ENCODE measurements at places on chromosomes 2 and 18.

- DNase-seq: no peak
These were observed 633.4 kb upstream of the TMEFF2 start for GRCh38 chr2:192828175-192828574.

DNA sequence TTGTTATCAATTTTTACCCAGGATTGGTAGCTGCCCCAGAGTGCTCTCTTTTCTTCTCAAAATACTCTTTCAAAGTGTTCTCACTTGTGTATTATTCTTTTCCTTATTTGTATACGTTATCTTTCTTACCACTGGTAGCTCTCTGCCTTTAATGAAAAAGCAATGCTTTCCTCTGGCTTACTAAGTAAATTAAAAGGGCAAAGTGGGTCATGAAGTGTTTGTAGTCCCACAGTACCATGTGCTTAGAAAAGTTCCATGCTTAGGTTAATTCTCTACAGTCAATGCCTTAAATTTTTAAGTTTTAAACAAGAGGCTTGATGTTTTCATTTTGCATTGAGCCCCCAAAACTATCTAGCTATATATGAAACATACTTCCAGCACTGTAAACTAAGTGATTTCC lies 300.2 kb downstream of the ASXL3 start:
- DNase-seq: no peak

DNA sequence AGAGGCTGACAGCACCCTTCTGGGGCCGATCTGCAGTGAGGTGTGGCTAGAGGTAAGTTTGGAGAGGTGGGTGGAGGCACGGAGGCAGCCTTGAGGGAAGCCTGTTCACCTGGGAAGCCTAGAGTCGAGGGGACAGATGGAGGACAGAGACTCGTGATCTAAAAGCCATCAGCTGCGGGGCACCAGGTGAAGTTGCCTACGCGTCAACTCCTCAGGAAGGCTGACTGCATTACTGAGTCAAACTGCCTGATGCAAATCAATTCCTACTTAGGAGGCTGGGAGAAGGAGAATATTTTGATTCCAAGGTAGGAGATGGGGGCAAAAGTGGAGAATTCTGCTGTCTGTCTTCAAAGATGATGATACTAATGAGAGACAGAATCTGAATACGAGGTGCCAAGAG lies 104.4 kb upstream of the SMAD7 start:
- no peak for DNase-seq

GRCh38 chr2:17309741-17310339 lies 208.4 kb downstream of the RAD51AP2 start:
- peak; percentile 57 for DNase-seq

DNA sequence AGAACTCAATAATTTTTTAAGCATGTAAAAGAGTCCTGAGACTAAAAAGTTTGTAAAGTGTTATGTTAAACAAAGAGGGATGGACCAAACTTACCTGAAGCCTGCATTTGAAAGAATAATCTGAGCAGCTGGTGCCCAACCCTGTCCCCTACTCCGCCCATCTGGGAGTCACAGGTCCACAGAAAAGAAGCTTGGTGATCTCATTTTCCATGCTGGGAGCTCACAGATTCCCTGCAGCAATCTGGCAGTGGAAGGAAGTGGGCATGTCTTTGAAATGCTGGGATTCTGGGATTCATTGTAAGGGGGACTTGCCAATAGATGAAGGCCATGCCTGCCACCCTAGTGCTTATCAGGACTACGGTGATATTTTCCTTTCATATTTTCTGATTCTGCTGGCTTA lies 17.9 kb downstream of the CDH2 start:
- DNase-seq: no peak

GRCh38 chr2:225122007-225122406 lies 79.7 kb upstream of the DOCK10 start:
- no peak for DNase-seq

- DNase-seq: no peak
These were observed 38.7 kb downstream of the INPP4A start for GRCh38 chr2:98483257-98483861.

DNA sequence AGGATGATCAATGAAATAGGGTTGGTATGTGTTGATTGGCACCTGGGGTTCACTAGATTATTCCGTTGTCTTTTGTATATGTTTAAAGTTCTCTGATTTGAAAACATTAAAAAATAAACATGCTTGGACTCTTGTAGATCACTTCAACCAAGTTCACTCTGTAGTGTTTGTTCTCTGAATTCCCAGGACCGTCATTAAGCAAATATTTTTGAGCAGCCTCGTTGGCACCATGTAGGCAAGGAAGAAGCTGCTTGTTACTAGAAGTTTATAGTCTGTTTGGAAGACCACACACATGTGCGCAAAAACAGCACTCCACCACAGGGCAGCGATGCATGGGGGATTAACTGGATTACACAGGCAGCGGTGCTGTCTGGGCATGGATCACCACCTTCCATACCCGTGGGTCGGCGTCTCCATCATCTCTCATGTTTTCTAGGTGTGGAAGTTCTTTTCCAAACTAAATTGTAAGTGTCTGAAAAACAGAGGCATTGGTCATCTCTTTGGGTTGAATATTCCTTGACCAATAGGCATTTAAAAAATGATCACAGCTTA lies 212.2 kb downstream of the FHOD3 start:
- DNase-seq: no peak

DNA sequence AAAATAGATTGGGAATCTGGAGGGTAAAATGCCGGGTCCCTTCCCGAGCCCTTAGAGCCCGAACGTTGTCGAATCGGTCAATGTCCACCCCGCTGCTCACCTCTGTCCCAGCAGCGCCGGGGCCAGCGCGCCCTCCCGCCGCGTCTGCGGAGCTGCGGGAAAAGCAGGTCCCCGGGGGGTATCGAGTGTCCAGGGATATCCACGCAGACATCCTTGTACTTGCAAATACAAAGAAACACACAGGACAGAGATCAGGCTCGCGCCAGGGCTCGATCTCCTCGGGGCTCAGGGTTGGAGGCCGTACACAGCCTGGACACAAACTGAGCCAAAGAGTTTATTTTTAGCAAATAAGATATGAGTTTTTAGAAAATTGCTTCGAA lies 2.3 kb upstream of the GATA6 start:
- DNase-seq: no peak

DNA sequence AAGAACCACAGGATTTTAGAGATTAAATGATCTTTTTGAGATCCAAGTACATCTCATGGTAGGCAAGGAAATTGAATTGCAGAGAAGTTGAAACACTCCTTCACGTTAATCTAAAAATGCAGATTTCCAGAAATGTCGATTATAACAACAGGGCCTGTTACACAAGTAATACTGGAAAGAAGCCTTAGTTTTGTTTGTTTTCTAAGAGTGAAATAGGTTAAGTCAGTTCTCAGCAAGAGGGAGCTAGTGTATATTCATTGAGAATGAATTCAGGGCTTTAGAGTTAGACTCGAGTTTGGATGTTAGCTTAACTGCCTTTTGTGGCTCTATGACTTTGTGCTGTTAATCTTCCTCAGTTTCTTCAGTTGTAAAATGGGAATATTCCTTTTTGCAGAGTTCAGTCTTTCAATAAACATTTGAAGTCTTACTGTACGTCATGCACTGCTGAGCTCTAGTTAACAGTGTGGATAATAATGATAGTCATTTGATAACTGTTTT lies 926 bp downstream of the NDUFV2 start:
- DNase-seq: no peak

- DNase-seq: no peak
These were observed 641.7 kb upstream of the NRXN1 start for GRCh38 chr2:51673628-51674027.

GRCh38 chr2:121478996-121479745 lies 51.5 kb upstream of the RNU4ATAC start:
- DNase-seq: no peak

GRCh38 chr2:136013136-136013685 lies 27.8 kb upstream of the DARS1 start:
- DNase-seq: no peak

- DNase-seq: no peak
These were observed 478.7 kb upstream of the TCF4 start for GRCh38 chr18:56066524-56067213.

DNA sequence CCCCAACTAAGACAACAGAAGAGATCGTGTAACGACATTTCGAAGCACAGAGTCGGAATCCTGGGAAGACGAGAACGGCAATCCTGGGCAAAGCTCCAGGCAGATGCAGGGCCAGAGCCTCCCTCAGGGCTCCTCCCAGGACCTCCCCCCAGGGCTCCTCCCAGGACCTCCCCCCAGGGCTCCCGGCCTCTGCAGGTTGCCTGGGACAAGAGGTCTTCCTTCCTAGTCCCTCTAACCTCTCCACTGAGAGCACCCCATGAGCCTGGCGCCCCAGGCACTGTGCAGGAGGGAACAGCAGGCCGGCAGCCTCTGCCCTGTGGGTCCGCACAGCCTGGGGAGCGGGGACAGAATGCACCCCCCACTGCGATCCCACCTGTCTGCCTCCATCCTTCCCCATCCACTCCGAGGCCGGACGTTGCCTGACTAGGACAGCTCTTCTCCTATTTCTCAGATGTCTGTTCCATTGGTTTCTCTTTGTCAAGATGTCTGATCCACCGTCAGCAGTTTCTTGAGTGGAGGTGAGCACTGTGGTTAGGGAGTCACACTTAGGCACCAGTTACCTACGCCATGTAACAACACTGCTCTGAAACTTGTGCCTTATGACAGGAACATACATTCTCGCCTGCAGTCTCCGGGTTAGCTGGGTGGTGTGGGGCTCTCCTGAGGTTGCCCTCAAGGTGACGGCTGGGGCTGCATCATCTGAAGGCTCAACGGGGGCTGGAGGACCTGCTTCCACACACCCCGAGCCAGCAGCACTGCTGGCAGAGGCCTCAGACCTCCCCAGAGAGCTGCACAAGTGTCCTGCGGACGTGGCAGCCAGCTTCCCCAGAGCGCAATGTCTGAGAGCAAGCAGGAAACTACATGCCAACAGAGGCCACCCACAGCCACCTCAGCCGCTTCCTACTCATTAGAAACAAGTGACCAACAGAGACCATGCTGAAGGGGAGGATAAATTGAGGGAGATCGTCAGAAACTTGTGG lies 28.9 kb downstream of the ADI1 start:
- DNase-seq: no peak

- no peak for DNase-seq
These were observed 84.9 kb downstream of the DGKD start for GRCh38 chr2:233439191-233439590.

DNA sequence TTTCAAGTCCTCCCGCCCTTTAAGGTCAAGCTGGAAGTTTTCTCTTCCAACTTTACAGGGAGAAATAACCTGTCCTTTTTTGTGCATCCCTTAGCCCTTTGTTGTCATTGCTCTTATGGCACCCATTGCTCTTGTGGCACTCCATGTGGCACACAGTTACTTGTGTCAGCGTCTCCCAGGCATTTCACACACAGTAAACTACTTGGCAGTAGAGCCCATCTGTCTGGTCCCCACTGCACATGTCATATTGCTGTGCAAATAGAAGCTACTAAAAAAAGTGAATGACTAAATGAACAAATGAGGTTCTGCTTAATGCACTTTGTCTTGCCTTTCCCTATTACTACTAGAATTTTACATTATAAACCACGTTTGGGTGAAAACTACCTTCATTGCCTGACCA lies 149.3 kb downstream of the EML6 start:
- no peak for DNase-seq

GRCh38 chr2:219578811-219579613 lies 6.9 kb downstream of the INHA start:
- no peak for DNase-seq

DNA sequence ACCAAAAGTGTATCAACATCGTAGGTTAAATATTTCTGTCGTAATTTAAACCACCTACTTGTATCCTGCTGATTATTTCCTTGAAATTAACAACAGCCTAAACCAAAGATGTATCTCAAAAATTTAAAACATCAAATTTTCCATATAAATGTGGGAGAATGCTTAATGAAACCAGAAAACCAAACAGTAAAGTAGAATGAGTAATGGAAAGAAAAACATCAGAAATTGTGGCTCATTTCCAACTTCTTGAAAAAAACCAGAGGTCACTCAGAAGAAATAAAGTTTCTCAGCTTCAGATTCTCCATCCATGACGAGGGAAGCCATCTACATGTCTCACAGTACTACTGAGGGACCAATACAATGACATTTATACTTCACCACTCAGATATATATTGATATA lies 296.5 kb downstream of the NOL4 start:
- no peak for DNase-seq

- DNase-seq: peak; percentile 24
These were observed 159.2 kb upstream of the THUMPD2 start for GRCh38 chr2:39938035-39938835.

DNA sequence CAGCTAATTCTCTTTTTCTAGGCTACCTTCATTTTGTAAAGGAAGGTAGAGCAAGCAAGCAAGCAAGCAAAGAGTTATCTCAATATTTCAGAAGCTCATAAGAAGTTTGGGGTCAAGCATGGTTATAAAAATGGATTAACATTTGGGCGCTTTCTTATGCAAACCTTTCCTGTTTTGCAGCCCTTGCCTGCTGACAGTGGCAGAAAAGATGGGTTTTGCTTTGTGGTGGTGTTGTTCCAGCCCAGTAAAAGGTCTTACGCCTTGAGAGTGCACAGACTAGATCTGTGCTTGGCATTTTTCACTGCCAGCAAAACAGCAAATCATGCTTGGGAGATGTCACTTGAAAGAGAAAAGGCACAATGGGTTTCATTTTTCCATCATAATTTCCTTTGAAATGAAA lies 1320.6 kb upstream of the CELF4 start:
- no peak for DNase-seq

DNA sequence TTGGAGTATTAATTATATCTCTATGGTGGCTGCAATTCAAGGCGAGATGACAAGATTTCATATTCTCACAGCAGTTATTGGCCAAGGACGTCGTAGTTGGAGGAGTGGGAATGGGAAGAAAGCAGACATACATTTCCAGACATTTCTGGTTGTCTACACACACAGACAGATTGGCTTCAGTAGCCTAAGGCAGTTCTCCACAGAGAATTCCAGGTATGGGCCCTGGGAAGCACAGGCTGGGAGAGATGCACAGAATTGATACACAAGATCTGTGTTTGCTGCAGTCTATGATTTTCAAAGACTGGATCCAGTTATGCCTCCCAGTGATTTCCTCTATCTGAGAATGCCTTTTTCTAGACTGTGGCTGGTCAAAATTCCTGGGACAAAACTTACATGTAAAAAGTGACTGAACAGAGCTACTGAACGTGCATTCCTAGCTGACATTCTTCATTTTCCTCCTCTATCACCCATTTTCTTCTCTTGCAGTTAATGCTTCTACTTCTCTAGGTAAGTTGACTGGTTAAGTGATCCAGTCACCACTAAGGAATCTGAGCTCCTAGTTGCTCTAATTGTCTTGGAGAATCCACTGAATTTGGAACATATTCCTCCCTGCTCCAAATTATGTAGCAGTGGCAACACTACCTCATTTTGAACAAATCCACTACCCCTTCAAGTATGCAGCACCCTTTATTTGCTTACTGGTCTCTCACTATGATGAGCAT lies 386.7 kb upstream of the CDH7 start:
- DNase-seq: no peak

DNA sequence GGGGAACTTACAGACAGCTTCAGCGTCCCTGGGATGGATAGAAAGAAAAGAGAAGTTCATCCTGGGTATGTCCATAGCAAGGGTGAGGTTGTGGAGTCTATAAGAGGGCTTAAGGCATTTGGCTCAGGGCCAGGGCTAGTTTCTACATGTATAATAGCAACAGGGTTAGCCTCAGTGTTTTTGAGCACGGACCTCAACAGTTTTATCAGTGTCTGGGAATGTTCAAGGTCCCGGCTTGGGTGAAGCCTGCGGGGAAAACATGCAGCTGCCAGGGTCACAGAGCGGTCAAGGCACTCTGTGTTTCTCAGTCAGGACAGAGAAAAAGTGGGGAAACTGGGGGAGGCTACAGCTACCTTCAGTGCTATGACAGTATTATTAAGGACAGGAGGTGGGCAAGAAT lies 427.7 kb upstream of the HS6ST1 start:
- no peak for DNase-seq

GRCh38 chr2:128593879-128594650 lies 275.4 kb upstream of the HS6ST1 start:
- DNase-seq: no peak

- no peak for DNase-seq
These were observed 230.5 kb downstream of the MYCN start for GRCh38 chr2:16170675-16171424.

Measured in KBM-7 (cell line).